Panc1 (cell line): ENCODE measurements at places on chromosomes 5 and 9.

GRCh38 chr9:79637177-79637925 is 65.6 kb downstream of the TLE4 start:
- H3K36me3 ChIP-seq, result no peaks in the 10 kb centered on the region
- DNase-seq, result no peak
- H3K4me3 ChIP-seq, result no peak overlapping the region

DNA sequence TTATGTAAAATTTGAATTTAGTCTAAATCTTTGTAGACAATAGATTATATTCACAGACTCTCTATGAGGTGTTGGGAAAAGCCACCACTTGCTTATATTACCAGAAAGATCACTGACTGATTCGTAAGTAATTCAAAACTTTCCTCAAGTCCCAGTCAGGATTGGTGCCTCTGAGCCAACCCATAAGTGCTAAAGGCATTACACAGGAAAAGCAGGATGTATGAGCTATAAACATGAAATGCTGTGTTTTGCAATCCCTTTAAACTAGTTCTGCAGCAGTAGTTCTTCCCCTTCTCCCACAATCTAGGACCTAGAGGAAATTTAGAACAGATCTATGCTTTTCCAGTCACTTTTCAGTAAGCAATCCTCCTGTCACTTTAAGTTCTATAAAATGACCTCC is 48.0 kb downstream of the SHLD3 start:
- no peak for DNase-seq
- no peak overlapping the region for H3K27ac ChIP-seq
- H3K27me3 ChIP-seq, result no peaks in the 10 kb centered on the region
- no peak overlapping the region for H3K4me3 ChIP-seq
- no peaks in the 10 kb centered on the region for H3K36me3 ChIP-seq
- no peaks in the 10 kb centered on the region for H3K4me1 ChIP-seq

DNA sequence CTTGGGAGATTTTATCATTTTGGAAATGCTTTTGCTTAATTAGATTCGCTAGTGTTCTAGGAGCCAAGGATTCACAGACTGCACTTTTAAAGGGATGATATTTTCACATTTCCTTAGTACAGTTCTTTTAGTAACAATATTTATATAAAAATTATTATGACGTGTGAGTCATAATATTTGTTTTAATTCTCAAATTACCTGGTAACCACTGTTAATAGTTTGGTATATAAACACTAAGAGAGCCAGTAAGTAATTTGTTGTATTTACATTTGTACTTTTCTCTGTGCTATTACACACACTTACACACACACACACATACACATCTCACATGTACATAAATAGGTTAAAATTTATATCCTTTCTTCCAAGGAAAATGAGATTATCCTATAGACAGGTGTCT is 58.8 kb upstream of the RAD23B start:
- H3K4me1 ChIP-seq, result no peaks in the 10 kb centered on the region; the same call in 1 of the 2 replicates
- H3K36me3 ChIP-seq, result no peaks in the 10 kb centered on the region
- DNase-seq, result no peak
- no peak overlapping the region for H3K27ac ChIP-seq

GRCh38 chr9:132551556-132551955 is 30.9 kb upstream of the BARHL1 start:
- DNase-seq, result no peak
- no peak overlapping the region for H3K27ac ChIP-seq
- no peaks in the 10 kb centered on the region for H3K4me1 ChIP-seq
- H3K27me3 ChIP-seq, result no peaks in the 10 kb centered on the region
- H3K4me3 ChIP-seq, result no peak overlapping the region

- DNase-seq, result no peak
- H3K36me3 ChIP-seq, result no peaks in the 10 kb centered on the region
- H3K4me1 ChIP-seq, result no peaks in the 10 kb centered on the region
- no peak overlapping the region for H3K4me3 ChIP-seq
Observed at GRCh38 chr9:114059047-114059803, 18.9 kb downstream of the AMBP start.

- no peak for DNase-seq
- H3K27me3 ChIP-seq, result no peaks in the 10 kb centered on the region
- peaks cover 3% of the 10 kb centered on the region; the same call in 1 of the 2 replicates for H3K36me3 ChIP-seq
- no peak overlapping the region for H3K4me3 ChIP-seq
- no peaks in the 10 kb centered on the region for H3K4me1 ChIP-seq
Observed at GRCh38 chr9:130639124-130639765, 25.1 kb upstream of the PRDM12 start.

GRCh38 chr5:133754575-133755169 is 142.3 kb upstream of the FSTL4 start:
- no peak overlapping the region for H3K27ac ChIP-seq
- DNase-seq, result peak; percentile 13
- no peaks in the 10 kb centered on the region for H3K36me3 ChIP-seq

GRCh38 chr5:45741110-45741509 is 44.9 kb upstream of the HCN1 start:
- no peaks in the 10 kb centered on the region for H3K27me3 ChIP-seq
- H3K4me3 ChIP-seq, result no peak overlapping the region
- no peak for DNase-seq
- H3K27ac ChIP-seq, result no peak overlapping the region
- no peaks in the 10 kb centered on the region for H3K36me3 ChIP-seq

DNA sequence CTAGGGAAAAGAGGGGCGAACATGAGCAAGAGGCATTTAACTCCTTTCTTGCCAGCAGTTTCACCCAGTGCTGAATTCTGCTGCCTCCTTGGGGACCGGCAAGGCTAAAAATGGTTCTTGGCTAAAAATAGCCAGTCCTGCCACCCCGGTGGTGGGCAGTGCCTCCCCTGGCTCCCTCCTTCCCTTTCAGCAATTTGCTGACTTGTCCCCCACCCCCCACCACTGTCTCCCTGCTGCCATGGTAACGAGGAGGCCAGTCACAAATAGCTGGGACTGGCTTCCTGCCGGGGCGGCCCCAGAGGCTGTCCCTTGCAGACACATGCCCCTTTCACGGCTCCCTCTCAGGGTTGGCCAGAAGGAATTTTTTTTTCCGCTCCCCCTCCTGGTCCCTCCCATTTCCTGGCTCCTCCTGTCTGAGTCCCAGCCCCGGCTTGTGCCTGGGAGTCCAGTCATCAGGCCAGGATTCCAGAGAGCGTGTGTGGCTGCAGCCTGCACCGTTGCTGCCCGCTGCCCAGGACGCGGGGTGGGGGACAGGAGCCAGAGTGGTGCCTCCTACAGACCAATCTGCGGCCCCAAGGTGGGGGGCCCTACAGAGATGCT is 130.3 kb downstream of the RGS3 start:
- H3K4me3 ChIP-seq, result peak overlapping the region; percentile 55
- peak; percentile 87 for DNase-seq
- peak overlapping the region; percentile 79 for H3K27ac ChIP-seq
- peaks cover 5% of the 10 kb centered on the region for H3K4me1 ChIP-seq
- H3K36me3 ChIP-seq, result no peaks in the 10 kb centered on the region

- H3K36me3 ChIP-seq, result no peaks in the 10 kb centered on the region
- H3K4me3 ChIP-seq, result no peak overlapping the region
- H3K4me1 ChIP-seq, result no peaks in the 10 kb centered on the region
- no peak overlapping the region for H3K27ac ChIP-seq
Observed at GRCh38 chr5:12016159-12016746, 112.0 kb upstream of the CTNND2 start.

DNA sequence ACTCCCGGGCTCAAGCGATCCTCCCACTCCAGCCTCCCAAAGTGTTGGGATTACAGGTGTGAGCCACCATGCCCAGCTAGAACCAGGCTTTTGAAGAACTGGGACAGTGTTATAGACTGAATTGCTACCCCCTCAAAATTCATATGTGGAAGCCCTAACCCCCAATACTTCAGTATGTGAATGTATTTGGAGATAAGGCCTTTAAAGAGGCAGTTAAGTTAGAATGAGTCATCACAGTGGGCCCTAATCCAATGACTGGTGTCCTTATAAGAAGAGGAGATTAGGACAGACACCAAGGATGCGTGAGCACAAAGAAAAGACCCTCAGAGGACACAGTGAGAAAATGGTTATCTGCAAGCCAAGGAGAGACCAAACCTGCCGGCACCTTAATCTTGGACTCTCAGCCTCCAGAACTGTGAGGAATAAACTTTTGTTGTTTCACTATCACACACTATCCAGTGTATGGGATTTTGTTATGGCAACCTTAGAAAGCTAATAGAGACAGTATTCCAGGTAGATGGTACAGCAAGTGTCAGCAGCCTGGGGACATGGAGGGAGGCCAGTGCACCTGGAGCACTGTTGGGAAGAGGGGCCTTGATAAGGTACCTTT is 31.4 kb upstream of the ERGIC1 start:
- H3K4me3 ChIP-seq, result no peak overlapping the region
- H3K36me3 ChIP-seq, result no peaks in the 10 kb centered on the region
- H3K27me3 ChIP-seq, result no peaks in the 10 kb centered on the region
- peaks cover 19% of the 10 kb centered on the region for H3K4me1 ChIP-seq
- DNase-seq, result no peak
- peak overlapping the region; percentile 19; the same call in 1 of the 2 replicates for H3K27ac ChIP-seq

- no peak overlapping the region for H3K27ac ChIP-seq
- no peaks in the 10 kb centered on the region for H3K4me1 ChIP-seq
- no peaks in the 10 kb centered on the region for H3K36me3 ChIP-seq
Observed at GRCh38 chr9:136983656-136984314, 992 bp downstream of the LCNL1 start.

GRCh38 chr5:135317286-135317685 is 81.7 kb downstream of the MACROH2A1 start:
- DNase-seq, result no peak
- no peaks in the 10 kb centered on the region for H3K36me3 ChIP-seq
- no peak overlapping the region for H3K4me3 ChIP-seq
- H3K27ac ChIP-seq, result no peak overlapping the region
- no peaks in the 10 kb centered on the region; the same call in 1 of the 2 replicates for H3K27me3 ChIP-seq

DNA sequence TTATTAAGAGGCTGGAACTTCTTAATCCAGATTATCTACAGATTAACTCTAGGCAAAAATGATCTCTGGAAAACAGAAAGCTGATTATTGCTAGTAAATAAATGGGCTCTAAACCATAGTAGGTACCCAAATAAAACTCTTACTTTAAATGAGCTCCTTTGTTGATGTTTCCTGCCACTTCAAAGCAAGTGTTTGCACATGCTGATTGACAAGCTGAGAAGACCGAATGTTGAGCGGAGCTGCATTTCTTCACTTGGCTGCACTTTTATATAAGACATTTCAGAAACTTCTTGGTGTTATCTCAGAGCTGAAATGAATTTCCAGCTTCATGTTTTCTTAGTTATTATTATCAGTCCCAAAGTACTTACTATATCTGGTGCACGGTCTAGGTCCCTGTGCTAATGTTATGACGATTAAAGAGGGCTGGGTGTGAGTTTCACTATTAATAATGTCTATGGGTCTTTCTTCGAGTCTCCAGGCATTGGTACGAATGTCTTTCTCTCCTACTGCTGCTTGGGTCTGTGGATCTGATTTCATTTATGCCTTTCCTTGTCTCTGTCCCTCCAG is 58.6 kb upstream of the CTXN3 start:
- no peak for DNase-seq
- H3K4me3 ChIP-seq, result no peak overlapping the region
- H3K27ac ChIP-seq, result no peak overlapping the region
- H3K36me3 ChIP-seq, result no peaks in the 10 kb centered on the region

DNA sequence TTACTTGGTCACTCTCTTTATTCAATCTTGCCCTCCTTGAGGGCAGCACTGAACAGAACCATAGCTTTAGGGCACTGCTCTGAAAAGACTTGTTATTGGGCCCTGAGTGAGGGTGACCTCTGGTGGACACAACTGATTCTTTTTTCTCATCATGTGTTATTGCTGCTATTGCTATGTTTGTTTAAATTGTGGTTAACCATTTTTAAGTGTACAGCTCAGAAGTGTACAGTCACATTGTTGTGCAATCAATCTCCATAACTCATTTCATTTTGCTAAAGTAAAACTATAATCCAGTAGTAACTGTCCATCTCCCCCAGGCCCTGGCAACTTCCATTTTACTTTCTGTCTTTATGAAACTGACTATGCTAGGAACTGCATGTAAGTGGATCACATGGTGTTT is 351.1 kb upstream of the RIOK2 start:
- no peak overlapping the region for H3K4me3 ChIP-seq
- DNase-seq, result peak; percentile 85
- H3K36me3 ChIP-seq, result no peaks in the 10 kb centered on the region
- no peaks in the 10 kb centered on the region for H3K27me3 ChIP-seq
- H3K4me1 ChIP-seq, result no peaks in the 10 kb centered on the region

- no peaks in the 10 kb centered on the region for H3K27me3 ChIP-seq
- H3K27ac ChIP-seq, result no peak overlapping the region
- H3K36me3 ChIP-seq, result peaks cover 5% of the 10 kb centered on the region
- H3K4me3 ChIP-seq, result no peak overlapping the region
- no peaks in the 10 kb centered on the region for H3K4me1 ChIP-seq
Observed at GRCh38 chr9:136926154-136926704, 18.3 kb downstream of the FBXW5 start.

GRCh38 chr5:178983728-178984127 is 11.4 kb downstream of the GRM6 start:
- no peak overlapping the region for H3K27ac ChIP-seq
- DNase-seq, result no peak
- no peaks in the 10 kb centered on the region for H3K36me3 ChIP-seq
- H3K27me3 ChIP-seq, result no peaks in the 10 kb centered on the region
- no peak overlapping the region for H3K4me3 ChIP-seq

- H3K27ac ChIP-seq, result no peak overlapping the region
- H3K4me1 ChIP-seq, result no peaks in the 10 kb centered on the region
- no peaks in the 10 kb centered on the region for H3K36me3 ChIP-seq
- no peaks in the 10 kb centered on the region for H3K27me3 ChIP-seq
- no peak overlapping the region for H3K4me3 ChIP-seq
Observed at GRCh38 chr9:5869315-5870019, 21.2 kb upstream of the MLANA start.

GRCh38 chr9:131854896-131855613 is 115.2 kb upstream of the RAPGEF1 start:
- no peaks in the 10 kb centered on the region for H3K4me1 ChIP-seq
- no peaks in the 10 kb centered on the region for H3K36me3 ChIP-seq
- no peaks in the 10 kb centered on the region for H3K27me3 ChIP-seq
- H3K27ac ChIP-seq, result no peak overlapping the region
- DNase-seq, result no peak
- H3K4me3 ChIP-seq, result no peak overlapping the region
